ENCODE measurements at places on chromosomes 11 and 22.

DNA sequence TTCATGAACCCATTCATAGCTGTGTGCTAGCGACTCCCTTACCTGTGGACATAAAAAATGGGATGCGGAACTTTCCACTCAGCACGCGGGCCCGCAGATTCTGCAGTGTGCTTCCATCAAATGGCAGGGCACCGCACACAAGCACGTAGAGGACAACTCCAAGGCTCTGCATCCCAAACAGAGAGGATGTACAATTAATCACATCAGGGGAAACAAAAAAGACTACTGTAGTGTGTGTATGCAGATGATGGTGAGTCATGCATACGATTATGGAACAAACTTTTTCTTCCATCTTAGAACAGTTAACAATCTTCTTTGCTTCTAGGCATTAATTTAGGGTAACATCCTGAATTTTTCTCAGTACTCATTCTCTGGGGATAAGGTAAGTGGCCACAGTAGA, 58.8 kb upstream of the APOA1 start:
- DNase-seq = no peak

DNA sequence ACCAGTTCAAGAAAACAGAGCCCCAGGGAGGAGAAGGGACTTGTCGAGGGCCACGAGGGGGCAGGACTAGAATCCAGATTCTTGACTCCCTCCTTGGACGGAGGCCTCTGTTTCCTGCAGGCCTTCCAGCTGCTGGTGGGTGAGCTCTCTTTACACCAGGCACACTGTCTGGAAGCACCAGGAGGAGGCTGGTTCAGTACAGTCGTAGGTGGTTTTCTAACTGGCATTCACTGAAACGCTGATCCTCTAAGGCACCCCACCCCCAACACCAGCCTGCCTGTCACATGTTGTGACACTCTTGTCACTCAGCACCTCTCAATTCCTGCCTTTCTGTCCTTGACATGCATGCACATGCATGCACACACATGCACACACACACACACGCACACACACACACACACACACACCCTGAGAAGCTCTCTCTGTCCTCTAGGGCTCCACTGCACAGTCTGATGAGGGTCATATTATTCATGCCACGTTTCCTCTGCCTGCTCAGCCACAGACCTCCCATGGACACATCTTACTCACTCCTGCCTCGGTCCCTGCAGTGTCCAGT, 751 bp downstream of the MS4A10 start:
- no peak for DNase-seq

- DNase-seq = no peak
Observed at GRCh38 chr11:18773104-18773503, 18.5 kb downstream of the PTPN5 start.

DNA sequence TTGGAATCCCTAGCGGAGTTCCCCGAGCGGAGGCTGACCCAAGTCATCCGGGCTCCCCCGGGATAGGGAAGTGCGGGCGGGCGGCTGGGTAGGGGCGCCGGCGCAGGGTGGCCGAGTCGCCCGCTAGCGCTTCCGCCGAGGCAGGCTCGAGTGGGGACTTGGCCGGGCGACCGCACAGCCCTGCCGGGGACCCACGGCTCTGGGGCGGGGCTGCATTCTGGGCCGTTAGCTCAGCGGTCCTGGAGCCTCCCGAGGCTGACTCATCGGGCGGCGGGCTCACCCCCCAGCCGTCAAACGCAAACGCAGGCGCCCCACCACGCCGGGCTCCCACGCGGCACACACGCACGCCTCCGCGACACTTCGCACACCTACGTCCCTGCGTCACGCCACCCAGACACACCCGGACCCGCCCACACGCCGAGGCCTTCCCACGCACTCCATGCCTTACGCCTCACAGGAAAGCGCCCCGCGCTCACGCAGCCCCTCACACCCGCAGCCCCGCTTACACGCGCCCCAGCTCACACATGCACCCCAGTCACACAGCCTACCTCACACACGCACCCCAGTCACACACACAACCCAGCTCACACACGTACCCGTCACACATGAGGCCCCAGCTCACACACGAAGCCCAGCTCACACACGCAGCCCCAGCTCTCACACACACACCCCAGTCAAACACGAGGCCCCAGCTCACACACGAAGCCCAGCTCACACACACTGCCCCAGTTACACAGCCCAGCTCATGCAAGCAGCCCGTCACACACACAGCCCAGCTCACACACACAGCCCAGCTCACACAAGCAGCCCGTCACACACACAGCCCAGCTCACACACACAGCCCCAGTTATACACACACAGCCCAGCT, 1.2 kb downstream of the PHLDB1 start:
- no peak for DNase-seq

DNA sequence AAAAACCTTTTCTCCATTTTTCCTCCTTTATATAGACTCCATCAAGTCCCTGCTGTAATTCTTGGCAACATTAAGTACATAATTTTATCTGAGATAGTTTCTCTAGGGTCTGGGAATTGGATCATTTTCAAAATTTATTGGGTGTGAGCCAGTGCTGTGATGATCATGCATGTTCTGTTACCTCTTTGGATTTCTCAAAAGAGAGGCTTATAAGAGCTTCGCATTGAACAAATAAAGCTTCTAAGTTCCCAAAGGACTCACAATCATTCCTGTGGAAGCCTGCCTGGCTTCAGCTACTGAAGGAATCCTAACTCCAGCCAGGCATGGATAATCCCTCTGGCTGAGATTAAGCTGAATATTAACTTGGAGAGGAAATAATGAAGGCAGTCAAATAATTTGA, 208.5 kb downstream of the RAB38 start:
- DNase-seq = no peak
